Activated CD4-positive, alpha-beta T cell treated with anti-CD3 and anti-CD28 coated beads, Interleukin-2, amount 10 ng/mL, durations not matched to agents 24 days and 14 days (primary cell): ENCODE measurements at places on chromosomes 5 and 9. TPM values are rescaled to one million over a fixed set of nuclear protein-coding genes. Genes with fewer than 3 reads are reported as not detected.
A peak's percentile ranks its signal among the peaks of the same experiment; 100 is the strongest.

The PRR7 gene
- total RNA-seq, result 13.6 TPM in 2 replicates

- no peaks in the 10 kb centered on the region for H3K27me3 ChIP-seq
- H3K36me3 ChIP-seq, result no peaks in the 10 kb centered on the region
- no peak overlapping the region for H3K27ac ChIP-seq
- no peaks in the 10 kb centered on the region for H3K4me1 ChIP-seq
- H3K4me3 ChIP-seq, result no peak overlapping the region
- DNase-seq, result no peak
These were observed 313.6 kb upstream of the PIK3R1 start for GRCh38 chr5:67901814-67902496.

DNA sequence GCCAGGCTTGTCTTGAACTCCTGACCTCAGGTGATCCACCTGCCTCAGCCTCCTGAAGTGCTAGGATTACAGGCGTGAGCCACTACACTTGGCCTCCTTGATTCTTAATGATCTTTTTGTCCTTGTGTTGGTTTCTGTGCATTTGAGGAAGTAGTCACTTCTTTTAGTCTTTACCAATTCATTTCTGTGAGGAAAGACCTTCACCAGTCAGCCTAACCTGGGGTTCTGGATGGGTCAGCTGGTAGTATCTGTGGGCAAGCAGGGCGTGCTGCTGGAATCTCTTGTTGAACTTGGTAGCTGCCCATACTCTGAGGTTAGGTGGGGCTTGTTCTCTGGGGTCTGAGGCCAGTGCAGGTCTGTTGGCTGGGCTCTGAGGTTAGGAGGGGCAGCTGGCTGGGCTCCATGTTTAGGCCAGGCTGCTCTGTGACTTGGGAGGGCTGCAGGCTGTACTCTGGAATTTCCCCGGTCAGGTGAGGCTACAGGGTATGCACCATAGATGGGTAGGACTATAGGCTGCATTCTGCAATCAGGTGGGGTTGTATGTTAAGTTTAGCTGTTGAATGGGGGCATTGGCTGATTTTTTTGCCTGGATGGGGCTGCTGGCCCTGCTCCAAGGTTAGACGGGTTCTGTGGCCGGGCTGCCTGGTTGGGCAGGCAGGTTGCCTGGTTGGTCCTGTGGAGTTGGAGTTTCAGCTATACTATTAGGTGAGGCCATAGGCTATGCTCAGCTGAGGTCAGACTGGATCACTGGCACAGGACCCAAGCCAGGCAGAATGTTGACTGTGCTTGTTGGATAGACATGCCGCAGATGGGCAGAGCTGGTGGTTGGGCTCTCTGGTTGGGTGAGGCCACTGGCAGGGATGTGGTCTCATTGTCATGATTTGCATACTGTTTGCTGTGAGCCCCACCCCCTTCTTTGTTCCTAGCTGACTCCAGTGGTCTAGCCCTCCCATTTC is 19.2 kb downstream of the UBAP1 start:
- no peaks in the 10 kb centered on the region for H3K27me3 ChIP-seq
- DNase-seq, result peak; percentile 50
- H3K36me3 ChIP-seq, result peaks cover 27% of the 10 kb centered on the region

DNA sequence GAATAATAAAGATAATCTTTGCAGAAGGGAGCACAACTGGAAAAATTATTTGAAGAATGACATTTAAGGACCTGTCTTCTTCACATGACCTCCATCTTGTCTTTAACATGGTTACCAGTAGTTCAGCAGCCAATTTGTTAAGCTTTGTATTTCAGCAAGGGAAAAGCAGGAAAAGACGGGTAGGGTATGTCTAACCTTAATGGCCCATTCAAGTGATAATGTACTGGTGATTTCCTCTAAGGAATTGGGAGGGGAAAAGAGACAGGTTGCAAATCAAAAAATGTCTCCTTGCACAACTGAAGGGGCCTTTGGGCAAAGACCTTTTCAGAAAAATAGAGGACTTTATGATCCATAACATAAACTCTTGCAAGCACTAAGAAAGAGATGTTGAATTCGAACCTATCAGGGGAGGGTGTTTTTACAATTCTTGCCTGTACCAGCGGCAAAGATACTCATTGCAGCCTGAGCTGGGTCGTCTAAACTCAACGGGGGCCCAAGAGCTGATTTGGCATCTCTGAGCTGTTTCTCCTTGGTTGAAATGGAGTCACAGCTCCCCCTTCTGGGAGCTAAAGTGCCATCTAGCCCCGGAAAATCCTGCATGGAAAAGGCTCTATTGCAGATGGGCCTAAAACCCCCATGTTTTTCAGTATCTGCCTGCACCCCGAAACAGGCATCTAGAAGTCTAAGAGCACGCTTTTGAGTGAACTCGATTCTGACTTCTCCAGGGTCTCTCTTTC is 3.8 kb downstream of the BRINP1 start:
- H3K36me3 ChIP-seq, result no peaks in the 10 kb centered on the region
- H3K27me3 ChIP-seq, result peaks cover 23% of the 10 kb centered on the region
- H3K4me3 ChIP-seq, result no peak overlapping the region
- DNase-seq, result peak; percentile 55

- no peaks in the 10 kb centered on the region for H3K4me1 ChIP-seq
- DNase-seq, result no peak
- H3K36me3 ChIP-seq, result no peaks in the 10 kb centered on the region
- H3K4me3 ChIP-seq, result no peak overlapping the region
These were observed 98.6 kb downstream of the RXRA start for GRCh38 chr9:134424818-134425217.

DNA sequence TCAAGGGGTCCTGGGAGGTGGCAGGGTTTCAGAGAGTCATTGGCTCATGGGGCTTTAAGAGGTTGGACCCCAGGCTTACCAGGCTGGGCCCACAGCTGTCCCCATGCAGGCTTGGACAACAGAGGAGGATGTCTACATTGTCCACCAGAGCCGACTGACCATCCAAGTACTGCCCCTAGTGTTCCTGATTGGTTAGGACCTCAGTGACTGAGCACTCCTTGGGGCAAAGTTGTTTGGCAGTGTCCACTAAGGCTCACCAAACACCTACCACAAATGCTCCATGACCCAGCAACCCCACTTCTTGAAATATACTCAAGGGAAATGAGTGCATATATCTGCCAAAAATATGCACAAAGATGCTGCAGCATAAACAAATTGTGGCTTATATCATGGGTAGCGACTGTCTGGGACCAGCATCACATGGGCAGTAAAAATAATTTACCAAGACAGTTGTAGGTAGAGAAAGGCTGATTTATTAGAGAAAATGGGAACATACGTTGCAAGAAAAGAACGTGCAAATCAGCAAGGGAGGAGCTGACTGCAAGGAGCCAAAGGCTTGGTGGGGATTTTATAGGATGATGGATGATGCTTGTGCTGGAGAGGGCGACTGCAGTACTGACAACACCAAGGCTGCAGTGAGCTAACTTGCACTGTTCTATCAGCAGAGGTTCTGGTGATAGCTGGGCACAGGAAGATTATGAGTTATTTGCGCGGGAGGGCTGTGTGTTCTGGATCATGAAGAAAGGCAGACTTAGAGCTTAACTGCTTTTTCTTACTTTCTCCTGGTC is 265.2 kb downstream of the GADD45G start:
- H3K4me3 ChIP-seq, result no peak overlapping the region
- no peaks in the 10 kb centered on the region for H3K36me3 ChIP-seq
- no peak overlapping the region for H3K27ac ChIP-seq
- no peaks in the 10 kb centered on the region for H3K4me1 ChIP-seq

DNA sequence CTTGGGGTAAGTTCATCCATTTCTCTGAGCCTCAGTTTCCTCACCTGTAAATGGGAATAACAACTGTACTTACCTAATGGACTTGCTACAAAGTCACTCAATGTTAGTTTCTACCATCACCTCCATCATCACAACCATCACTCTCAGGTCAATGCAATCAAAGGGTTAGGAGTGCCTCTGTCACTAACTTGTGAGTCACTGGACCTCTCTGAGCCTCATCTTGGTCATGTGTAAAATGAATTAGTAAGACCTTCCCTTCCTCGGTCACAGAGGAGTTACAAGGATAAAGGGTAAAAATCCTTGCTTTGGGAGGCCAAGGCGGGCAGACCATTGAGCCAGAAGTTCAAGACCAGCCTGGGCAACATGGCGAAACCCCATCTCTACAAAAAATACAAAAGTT is 12.8 kb downstream of the FABP6 start:
- H3K27me3 ChIP-seq, result no peaks in the 10 kb centered on the region
- no peaks in the 10 kb centered on the region for H3K4me1 ChIP-seq
- H3K36me3 ChIP-seq, result no peaks in the 10 kb centered on the region
- no peak overlapping the region for H3K4me3 ChIP-seq
- no peak for DNase-seq

DNA sequence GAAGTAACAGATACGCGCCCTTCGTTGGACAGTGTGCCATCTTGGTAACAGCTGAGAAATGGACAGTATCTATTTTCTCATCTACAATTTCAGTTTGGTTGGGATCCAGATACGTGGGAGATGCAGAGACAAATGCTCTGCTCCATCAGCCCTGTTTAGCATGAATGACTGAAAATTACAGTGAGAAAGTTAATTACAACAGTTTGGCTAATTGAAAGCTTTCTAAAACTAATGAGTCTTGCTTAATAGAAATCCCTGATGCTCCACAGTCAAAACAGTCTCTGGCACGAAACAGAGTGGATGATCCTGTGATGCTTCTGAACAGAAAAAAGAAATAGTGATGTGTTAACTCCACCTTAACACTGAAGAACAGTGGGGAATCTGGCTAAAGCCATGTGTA is 140.2 kb downstream of the DNAH5 start:
- no peaks in the 10 kb centered on the region for H3K27me3 ChIP-seq
- no peaks in the 10 kb centered on the region for H3K36me3 ChIP-seq
- no peak overlapping the region for H3K27ac ChIP-seq
- H3K4me3 ChIP-seq, result no peak overlapping the region
- no peak for DNase-seq

DNA sequence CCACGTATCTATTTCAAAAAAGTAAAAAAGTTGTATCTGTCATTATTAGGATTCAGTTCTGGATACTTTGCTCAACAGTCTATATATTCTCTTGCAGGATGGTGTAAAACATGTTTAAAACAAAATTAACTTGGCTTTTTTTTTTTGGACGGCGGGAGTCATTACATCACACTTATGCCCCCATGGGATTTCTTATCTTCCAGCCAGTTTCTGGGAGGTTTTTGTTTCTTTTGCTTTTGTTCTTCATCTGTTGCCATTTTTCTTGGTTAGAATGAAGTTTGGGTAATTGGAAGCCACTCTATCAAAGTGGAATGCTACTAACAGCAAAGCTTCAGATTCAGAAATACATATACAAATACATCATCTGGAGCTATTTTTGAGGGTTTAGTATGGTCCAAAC is 1.8 kb upstream of the STARD4 start:
- DNase-seq, result no peak
- H3K36me3 ChIP-seq, result peaks cover 21% of the 10 kb centered on the region
- H3K27ac ChIP-seq, result peak overlapping the region; percentile 23
- H3K4me1 ChIP-seq, result peaks cover 46% of the 10 kb centered on the region
